Left renal pelvis (tissue), 4 donors: ENCODE measurements at places on chromosomes 5 and 9.

GRCh38 chr5:167726642-167727041 lies 564.8 kb upstream of the WWC1 start:
- DNase-seq: no peak

DNA sequence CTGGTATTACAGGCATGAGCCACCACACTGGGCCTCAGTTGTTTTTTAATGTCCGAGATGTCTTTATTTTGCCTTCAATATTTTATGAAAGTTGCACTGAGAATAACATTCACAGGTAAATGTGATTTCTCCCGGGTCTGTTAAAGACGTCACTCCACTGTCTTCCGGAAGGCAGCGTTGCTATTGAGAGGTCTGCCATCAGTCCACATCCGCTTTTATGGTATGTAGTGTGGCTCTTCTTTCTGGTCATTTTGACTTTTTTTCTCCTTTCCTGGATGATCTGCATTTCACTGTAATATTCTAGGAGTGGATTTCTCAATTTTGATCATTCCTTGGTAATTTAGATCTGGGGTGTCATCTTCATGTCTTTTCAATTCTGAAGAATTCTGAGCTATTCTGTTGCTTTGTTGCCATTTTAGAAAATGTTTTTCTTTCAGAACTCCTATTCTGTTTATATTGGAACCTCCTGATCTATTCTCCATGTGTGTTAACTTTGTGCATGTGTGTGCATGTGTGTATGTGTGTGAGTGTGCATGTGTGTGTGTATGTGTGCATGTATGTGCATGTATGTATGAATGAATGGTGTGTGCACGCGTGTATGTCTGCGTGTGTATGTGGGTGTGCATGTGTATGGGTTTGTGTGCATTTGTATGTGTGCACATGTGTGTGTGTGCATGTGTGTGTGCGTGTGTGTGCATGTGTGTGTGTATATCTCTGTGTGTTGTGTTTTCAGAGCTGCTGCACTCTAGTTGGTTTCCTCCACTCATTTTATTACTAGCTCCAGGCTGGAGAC lies 1.9 kb upstream of the LCN1 start:
- no peak for DNase-seq

GRCh38 chr5:59485107-59485506 lies 408.4 kb downstream of the PDE4D start:
- no peak for DNase-seq

DNA sequence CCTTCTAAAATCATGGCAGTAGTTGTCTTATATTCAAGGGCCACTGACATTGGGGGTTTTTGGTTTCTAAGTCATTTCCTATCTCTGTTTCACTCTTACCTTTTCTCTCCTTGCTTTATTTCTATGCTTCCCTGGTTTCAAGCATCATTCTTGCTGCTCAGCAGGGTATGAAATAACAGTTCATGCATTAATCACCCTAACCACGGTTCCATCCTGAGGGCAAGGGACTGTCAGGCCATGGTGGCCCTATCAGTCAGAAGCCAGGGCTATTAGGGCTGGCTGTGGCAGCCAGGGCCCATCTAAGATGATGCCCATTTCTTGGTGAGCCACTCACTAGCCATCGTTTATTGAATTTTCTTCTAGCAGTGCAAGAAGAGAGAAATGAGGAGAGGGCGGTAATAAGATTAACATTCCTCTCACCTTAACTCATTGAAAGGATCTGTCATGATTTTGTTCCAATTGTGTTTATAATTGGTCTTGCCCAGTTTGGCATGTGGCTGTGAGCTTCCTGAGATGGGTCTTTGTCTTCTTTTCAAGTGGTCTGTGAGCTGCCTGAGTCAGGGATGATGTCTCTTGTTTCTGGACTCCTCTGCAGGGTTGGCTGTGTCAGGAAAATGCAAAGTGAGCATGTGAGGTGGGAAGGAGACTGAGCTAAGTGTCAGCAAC lies 45.2 kb downstream of the CYSTM1 start:
- no peak for DNase-seq

DNA sequence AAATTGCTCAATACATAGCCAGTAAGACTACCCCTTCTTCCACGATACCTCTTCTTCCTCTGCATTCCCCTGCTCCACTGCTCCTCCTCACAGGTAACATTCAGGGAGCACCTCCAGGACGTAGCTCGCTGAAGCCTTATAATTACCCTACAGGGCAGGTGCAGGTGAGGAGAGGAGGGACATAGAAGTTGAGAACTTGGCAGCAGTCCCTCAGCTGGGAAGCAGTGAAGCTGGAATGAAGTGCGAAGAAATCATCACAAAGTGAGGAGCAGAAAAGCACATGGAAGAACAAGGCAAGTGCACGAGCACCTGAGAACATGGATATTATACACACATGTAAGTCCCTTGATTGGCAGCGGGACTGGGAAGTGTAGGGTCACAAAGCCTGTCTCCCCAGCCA lies 118.2 kb downstream of the HSD17B3 start:
- DNase-seq: no peak

DNA sequence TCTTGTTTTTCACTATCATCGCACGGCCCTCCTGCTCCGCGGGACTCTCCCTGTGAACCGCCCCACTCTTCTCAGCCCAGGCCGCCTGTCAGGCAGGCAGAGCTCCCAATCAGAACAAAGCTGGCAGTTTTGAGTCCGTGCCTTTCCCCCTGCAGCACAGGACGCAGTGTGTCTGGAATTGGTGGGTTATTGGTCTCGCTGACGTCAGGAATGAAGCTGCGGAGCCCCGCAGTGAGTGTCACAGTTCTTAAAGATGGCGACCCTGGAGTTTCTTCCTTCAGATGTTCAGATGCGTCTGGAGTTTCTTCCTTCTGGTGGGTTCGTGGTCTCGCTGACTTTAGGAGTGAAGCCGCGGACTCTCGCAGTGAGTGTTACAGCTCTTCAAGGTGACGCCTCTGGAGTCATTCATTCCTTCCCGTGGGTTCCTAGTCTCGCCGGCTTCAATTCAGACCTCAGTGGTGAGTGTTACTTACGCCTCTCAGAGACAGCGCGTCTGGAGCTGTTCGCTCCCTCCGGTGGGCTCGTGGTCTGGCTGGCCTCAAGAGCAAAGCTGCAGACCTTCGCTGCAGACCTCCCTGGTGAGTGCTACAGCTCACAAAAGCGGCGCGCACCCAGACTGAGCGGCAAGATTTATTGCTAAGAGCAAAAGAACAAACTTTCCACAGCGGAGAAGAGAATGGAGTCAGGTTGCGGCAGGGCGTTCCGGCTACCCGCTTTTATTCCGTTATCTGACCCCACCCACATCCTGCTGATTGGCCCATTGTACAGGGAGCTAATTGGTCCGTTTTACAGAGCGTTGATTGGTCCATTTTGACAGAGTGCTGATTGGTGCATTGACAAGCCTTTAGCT lies 7.4 kb downstream of the ZDHHC11B start:
- no peak for DNase-seq

DNA sequence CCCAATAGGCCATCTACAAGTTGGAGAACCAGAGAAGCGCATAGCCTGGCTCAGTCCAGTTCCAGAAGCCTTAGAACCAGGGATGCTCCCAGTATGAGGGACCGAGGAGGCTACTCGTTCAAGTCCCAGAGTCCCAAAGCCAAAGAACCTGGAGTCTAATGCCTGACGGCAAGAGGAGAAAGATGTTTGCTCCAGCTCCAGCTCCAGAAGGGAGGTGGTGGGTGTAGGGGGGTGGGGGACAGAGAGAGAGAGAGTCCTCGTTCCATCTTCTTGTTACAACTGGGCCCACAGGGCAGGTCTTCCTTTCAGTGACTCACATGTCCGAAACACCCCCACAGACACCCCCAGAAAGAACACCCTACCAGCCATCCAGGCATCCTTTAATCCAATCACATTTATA lies 63.9 kb downstream of the SEC61B start:
- DNase-seq: no peak
